ENCODE measurements at places on chromosomes 4 and X.

DNA sequence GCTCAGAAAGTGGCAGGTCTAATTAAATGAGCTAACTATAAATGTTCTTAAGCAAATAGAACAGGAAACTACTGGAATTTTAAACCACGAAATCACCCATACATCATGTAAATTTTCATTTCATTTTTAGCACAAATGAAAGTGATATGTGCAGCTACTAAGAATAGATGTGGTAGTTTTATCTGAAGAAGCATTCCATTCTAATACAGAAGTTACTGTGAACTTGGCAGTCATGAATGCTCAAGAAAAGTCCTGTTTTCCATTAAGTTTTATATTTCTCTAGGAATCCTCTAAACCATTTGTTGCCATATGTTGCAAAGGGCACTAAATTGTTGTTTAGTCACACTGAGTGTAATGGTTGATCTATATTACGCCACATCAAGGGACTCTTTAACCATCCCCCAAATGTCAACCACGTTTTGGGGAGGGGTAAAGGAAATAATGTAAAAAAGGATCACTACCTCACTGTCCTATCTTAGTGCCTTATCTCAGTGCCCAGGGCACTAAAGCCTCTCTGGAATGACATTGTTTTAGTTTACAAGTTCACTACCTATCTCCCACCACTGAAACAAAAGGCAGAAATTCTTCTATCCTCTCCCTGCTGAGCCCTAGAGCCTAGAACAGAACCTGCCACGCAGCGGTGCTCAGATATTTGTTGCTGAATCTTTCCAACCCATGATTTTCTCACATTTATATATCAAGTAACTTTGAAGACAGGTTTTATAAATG, 118.0 kb downstream of the SHISA3 start:
- DNase-seq = no peak

DNA sequence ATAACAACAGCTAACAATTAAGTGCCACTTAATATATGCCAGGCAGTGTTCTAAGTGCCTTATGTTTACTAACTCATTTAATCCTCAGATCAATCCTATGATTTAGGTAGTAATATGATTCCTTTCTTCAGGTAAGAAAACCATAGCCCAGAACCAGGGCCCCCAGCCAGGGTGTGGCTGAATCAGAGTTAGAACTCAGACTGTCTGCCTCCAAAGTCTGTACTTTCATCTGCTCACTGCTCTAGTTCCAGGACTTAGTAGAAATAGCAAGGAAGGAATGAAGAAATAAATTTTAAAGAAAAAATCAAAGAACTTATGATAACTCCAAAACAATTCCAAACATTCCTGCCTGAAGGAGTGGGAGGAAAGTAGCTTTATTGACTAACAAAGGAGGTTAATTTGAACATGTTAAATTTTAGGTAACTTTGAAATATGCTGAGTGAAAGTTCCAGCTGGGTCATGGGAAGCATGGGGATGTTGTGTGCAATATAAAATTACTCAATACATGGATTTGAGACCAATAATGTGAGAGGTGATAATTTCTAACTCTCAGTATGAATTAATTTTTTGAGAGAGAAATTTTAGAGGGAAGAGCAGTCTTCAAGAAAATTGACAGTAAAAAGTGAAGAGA, 8.8 kb upstream of the ADH1C start:
- DNase-seq = no peak

DNA sequence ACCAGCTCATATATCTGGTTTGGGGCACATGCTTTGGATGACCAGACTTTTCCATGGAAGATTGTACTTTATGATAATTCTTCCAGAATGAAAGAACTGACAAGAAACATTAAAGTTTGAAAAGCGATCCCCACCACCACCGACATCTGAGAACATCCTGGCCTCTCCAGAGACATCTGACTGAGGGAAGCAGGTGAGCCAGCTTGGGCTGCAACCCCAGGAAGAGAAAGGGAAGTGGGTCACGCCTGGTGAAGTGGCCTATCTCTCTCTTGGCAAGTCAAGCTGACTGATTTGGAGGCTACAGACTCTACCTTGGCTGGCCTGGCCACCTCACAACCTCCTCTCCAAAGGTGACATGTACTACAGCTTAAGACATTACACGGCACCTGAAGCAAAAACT, 20.7 kb downstream of the PARM1 start:
- DNase-seq = no peak

- no peak for DNase-seq
Measured at GRCh38 chr4:15682242-15683142, 865 bp downstream of the FAM200B start.

- DNase-seq = no peak
Measured at GRCh38 chr4:166688835-166689234, 545.5 kb downstream of the SPOCK3 start.

DNA sequence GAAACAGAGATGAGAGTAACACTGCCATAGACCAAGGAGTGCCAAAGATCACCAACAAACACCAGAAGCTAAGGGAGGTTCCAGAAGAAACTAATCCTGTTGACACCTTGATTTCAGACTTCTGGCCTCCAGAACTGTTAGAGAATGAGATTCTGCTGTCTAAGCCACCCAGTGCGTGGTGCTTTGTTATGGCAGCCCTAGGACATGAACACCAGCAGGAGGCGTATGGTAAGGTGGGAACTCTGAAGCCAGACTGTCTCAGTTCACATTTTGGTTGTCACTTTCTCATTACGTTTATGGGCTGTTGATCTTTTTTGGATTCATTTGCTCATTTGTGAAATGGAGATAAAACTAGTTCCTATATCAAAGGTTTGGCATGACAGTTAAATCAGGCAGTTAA, 142.9 kb downstream of the DCHS2 start:
- DNase-seq = no peak

DNA sequence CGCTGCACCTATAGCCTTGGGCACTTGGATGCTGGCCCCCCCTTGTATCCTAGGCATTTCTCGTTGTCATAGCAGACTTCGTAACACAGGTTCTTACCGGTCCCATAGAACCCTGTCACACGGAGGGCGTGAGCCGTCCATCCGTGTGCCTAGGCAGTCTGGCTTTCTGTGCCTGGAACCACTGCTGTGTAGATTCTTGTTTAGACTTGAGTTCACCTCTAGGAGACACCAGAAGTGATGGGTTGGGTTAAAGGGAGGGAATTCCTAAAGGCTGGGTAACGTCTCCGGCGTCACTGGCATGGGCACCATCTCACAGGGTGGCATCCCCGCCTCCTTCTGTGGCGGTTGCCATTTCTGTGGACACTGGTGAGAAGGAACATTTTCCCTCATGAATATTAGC, 13.5 kb upstream of the NKX1-1 start:
- DNase-seq = no peak

- DNase-seq = no peak
Measured at GRCh38 chr4:666822-667544, 7.1 kb downstream of the ATP5ME start.

GRCh38 chrX:134745636-134746409, 87.6 kb upstream of the PLAC1 start:
- DNase-seq = no peak

GRCh38 chrX:116321711-116322110, 114.7 kb upstream of the SLC6A14 start:
- DNase-seq = no peak
